Ureter (tissue), 1 donor: ENCODE measurements at places on chromosomes 13 and 19.

DNA sequence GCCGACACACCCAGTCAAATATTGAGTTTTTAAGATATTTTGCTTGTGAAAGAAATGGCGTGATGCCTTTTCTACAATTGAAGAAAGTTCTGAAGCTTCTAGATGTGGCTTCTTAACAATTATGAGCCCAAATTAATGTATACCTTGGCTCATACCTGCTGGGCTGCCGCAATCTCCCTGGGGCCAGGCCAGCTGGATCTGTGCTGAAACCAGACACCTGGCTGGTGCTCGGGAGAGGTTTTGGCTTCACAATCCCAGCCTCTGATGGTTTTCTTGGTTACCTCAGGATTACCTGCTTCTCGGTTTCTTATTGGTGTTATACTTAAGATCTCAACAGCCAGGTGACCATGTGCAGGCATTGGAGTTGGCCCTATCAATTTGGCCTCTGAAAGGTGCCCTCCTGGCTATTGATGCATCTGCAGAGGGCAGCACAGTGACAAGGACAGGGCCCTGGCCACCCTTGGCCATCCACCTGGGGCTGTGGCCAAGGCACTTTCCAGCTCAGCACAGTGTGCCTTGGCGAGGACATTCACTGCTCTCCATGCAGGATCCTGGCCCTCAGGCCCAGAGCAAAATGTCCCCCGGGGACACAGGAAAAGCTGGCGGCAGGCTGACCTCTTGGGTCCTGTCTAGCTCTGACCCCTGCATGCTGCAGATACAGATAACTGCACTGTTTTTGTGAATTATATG, 305.0 kb downstream of the ZNF536 start:
- no peak for DNase-seq

- no peak for DNase-seq
Measured at GRCh38 chr13:106038752-106039151, 496.7 kb downstream of the EFNB2 start.

DNA sequence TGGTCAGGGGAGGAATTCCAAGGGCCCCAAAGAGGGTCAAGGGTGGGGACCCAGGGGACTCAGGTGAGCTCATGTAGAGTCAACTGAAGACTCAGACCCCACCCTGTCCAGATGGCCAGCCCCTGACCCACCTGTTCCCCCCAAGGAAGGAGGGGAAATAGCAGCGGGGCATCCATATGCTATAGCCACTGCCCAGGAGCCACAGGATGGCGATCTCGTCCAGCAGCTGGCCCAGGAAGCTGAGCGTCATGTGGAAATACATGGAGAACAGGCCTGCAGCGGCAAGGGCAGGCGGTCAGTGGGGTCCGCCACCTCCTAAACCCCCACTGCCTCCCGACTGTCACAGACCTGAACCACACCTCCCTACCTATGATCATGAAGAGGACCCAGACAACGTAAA, 21.4 kb downstream of the ACER1 start:
- DNase-seq = no peak

- DNase-seq = no peak
Measured at GRCh38 chr19:6752256-6753177, 13.0 kb downstream of the TRIP10 start.
